ENCODE measurements at places on chromosomes 3 and 15.

DNA sequence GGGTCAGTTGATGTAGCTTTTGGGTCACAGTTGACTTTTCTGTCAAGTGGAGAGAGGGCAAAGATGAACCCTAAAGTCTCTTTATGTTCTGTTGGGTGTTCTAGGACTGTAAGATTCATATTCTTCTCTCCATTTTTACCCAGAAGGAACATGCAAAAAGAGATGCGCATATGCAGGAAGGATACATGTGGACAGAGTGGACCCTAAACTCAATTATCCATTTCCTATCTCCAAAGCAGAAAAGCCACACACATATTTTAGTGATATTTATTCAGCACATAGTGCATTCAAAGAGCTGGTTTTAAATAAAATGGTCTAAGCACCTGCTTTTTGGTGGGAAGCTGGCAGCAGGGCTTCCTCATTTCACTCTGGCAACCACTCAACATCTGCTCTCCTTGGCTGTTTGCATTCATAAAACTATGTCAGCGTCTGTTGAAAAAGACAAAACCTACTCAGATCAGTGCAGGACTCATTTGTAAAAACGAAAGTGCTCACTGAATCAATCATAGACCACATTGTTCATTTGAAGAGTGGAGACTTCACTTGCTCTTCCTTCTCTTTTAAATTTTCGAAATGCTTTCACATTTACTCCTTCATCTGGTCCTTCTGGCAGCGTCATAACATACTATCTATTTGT lies 96.6 kb downstream of the SEMA6D start:
- no peak for DNase-seq

DNA sequence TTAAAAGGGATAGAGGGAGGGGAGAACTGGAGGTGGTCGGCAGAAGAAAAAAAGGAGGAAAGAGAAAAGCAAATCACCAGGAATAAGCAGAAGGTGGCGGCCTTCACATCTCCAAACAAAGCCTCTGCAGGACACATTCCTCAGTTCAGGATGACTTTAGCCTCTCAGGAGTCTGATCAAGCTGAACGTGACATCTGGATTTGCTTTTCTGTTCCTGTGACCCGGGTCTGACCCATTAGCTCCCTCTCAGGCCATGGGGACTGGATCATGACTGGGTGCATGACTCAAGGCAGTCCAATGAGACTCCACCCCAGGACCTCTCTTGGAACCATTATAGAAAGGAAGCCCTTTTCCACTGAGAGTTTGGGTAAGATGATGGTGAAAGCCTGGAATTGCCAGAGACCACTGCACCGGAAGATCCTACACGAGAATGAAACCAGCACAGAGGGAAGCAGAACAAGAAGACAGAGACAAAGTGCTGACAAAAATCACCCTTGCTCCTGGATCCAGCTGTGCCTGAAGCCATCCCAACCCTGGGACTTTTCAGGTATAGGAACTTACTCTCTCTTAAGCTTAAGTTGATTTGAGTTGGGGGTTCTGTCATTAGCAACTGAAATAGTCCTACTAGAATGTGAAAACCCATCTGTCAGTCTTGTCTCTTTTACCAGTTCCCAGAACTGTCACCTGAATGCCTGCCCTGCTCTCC lies 45.4 kb upstream of the RAD18 start:
- no peak for DNase-seq

DNA sequence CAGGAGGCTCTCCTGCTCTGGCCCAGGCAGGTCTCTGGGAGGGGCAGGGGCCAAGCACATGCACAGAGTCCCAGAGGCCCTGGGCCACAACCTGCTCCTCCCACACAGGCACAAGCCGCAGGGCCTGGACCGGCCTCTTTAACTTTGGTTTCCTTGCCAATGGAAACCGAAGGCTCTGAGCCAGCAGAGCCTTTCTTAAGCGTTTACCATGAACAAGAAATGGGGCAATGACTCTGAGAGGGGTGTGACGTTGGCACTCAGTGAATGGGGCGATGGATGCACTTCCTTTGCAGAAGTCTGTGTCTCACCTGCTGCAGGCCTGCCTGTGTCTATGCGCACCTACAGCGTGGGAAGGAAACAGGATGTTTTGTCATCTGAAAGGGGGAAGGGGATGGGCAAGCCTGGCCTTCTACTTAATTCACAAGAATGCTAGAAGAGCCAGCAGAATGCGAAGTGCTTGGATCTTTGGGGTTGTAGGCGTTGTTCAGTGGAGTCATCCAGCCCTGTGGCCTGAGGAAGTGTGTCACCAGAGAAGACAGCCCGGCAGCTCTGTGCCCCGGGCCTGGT lies 41.8 kb downstream of the IFT122 start:
- peak; percentile 34 for DNase-seq

GRCh38 chr3:111810909-111811308 lies 48.2 kb upstream of the PHLDB2 start:
- no peak for DNase-seq

GRCh38 chr15:73997986-73998385 lies 3.5 kb downstream of the PML start:
- no peak for DNase-seq

GRCh38 chr15:62051166-62051565 lies 9.1 kb downstream of the VPS13C start:
- no peak for DNase-seq

- DNase-seq = no peak
Observed at GRCh38 chr3:171320750-171321558, 139.3 kb downstream of the TNIK start.

DNA sequence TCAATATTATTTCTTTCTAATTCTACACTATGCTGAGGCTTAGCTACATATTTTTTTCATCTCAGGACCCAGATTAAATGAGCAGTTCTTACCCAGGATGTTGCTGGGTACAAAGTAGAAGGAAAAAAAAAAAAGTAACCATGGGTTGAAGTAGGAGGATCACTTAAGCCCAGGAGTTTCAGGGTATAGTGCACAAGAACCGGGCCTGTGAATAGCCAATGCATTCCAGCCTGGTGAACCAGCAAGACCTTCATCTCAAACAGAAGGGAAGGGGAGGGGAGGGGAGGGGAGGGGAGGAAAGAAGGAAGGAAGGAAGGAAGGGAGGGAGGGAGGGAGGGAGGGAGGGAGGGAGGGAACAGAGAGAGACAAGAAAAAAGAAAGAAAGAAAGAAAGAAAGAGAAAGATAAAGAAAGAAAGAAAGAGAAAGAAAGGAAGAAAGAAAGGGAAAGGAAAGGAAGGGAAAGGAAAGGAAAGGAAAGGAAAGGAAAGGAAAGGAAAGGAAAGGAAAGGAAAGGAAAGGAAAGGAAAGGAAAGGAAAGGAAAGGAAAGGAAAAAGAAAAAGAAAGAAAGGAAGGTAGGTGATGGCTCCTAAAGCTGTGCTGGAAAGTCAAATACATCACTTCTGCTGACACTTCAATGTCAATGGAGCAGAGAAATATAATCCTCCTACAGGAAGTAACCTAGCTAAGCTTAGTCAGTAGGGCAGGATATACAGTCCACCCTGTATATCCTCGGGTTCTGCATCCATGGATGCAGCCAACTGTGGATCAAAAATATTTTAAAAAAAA lies 206.8 kb upstream of the TGFBR2 start:
- no peak for DNase-seq

DNA sequence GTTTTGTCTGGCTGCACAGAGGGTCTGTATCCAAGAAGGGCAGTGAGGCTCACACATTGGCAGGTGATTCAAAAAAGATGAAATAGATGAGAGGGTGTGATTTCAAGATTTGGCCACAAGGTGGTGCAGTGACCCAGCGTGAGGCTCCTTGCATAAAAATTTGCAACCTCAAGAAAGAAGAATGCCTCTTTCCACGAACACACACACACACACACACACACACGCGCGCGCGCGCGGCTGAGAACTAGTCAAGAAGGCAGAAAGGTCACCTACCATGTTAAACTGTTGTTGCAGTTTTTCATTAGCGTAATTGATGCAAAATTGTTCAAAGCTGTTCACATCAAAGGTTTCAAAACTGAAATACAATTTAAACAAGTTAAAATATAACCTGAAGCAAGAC lies 39.2 kb downstream of the MYO5C start:
- peak; percentile 77 for DNase-seq

DNA sequence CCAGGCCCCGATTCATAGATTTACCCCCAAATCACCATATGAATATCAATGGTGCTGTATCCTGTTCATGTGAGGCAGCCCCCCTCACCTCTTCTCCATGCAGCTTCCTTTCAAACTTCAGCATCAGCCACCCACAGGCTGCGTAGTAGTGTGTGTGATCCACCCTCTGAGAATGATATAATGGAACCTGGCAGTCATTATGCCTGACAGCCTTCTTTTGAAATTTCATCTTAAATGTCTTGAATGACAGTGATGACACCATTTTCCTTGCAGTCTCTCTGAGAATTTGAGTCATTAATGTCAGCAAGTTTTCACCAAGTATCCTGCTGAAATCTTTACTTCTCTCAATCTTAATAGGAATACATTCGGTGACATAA lies 3.5 kb upstream of the CLRN1 start:
- no peak for DNase-seq

GRCh38 chr3:48952510-48953118 lies 34.0 kb downstream of the ARIH2 start:
- DNase-seq = peak; percentile 43

GRCh38 chr3:45480218-45480617 lies 91.8 kb downstream of the LARS2 start:
- DNase-seq = no peak

GRCh38 chr3:17852217-17852616 lies 109.8 kb upstream of the TBC1D5 start:
- DNase-seq = no peak

DNA sequence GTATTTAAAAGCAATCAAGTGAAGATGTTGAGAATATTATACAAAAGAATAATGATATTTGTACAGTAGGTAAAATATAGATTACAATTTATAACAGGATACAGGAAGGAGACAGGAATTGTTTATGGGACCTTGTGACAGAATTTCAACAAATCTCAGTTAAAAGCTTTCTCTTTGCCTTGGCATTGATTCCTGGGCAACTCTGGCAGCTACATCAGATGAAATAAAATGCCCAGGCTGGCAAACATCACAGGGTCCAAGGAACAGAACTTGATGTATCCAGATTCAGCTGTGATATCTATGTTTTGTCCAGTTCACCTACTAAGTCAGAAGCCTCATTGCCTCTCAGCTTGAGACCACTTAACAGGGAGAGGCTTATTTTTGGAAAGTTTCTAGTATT lies 473.1 kb downstream of the MCTP2 start:
- no peak for DNase-seq

DNA sequence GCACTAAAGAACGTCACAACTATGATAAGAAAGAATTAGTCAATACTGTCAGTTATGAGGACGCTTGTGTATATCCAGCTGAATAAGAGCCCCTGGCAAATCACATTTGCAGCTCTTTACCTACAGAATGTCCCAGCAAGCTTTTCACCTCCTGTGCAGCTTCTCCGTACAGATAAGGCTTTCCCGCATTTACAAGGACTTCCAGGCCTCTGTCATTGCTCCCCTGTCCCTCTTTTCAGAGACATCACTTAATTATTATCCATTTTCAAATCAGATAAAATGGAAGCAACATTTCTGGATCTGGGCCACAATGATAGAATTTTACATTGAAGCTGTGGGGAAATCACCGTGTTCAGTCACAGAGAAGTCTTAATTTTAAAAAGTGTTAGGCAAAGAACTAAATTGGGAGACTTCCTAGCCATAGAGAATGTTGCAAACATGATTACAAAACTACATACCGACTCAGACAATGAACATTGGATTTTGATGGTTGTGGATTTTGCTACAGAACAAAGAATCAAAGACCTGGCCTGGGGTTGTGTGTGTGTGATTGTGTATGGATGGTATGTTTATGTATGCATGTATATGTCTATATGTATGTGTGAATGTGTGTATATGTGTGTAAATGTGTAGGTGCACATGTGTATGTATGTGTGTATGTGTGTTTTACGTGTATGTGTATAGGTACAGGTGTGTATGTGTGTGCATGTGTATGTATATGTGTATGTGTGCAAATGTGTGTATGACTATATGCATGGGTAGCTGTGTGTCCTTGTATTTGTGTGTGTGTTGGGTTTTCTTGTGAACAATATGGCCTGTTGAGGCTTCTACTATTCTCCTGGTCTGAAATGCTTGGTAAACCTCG lies 41.5 kb downstream of the MGLL start:
- no peak for DNase-seq

DNA sequence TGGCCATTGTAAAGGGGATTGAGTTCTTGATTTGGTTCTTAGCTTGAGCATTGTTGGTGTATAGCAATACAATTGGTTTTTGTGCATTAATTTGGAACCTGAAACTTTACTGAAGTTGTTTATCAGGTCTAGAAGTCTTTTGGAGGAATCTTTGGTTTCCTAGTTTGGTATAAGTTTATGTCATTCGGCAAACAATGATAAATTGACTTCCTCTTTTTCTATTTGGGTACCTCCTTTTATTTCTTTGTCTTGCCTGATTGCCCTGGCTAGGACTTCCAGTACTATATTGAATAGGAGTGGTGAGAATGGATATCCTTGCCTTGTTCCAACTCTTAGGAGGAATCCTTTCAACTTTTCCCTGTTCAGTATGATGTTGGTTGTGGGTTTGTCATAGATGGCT lies 32.1 kb downstream of the SPESP1 start:
- no peak for DNase-seq

- no peak for DNase-seq
Observed at GRCh38 chr3:69791106-69791505, 51.8 kb downstream of the MITF start.

- DNase-seq = peak; percentile 59
Observed at GRCh38 chr15:84681831-84682230, 23.8 kb upstream of the NMB start.

DNA sequence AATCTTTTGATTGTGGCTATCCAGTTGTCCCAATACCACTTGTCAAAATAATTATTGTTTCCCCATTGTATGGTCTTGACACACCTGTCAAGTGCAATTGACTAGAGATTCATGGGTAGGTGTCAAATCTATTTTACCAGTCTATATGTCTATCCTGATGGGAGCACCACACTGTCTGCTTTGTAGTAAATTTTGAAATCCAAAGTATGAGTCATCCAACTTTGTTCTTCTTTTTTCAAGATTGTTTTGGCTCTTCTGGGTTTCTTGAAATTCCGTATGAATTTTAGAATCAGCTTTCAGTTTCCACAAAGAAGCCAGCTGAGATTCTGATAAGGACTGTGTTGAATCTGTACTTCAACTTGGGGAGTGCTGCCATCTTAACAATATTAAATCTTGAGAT lies 71.9 kb downstream of the CSNK1G1 start:
- DNase-seq = no peak

DNA sequence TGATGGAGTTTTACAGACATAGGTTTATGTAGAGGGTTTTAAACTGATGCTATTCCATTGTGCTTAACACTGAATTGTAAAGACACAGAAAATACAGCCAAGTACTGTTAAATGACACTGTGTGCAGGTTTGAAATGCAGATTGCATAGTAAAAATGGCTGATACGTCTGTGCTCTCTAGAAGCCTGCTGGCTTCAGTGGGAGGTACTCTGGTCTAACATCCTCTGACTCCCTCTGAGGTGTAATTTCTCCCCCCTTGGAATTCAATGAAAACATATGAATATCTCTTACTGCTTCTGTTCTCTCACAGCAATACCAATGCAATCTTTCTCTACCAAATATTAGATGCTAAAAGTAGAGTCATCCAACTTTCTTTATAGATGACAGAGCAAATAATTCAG lies 176.6 kb downstream of the SLC9A9 start:
- DNase-seq = no peak
